IPS DF 6.9 (cell line): ENCODE measurements at places on chromosomes 1 and 21.
A peak's percentile ranks its signal among the peaks of the same experiment; 100 is the strongest.

- DNase-seq = peak; percentile 37
Measured at GRCh38 chr1:214026985-214027384, 39.2 kb downstream of the PROX1 start.

DNA sequence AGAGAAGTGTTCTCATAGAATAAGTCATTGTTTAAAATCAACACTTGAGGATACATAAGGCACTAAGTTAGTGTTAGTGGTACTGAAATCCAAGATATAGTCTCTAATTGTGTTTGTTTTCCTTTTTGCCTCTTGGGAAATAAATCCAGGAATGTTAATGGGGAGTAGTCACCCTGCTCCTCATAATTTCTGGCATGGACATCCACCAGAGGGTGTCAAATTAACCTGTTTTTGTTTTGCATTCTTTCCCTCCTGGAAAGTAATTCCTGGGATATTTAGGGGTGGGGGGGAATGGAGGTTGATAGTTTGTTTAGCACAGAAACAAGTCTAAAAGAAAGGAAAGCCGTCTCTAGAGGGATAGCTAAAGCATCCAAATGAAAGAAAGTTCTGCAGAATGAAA, 87.8 kb upstream of the MAP1LC3C start:
- DNase-seq = no peak

GRCh38 chr1:165257969-165258459, 98.5 kb downstream of the LMX1A start:
- peak; percentile 84 for DNase-seq

DNA sequence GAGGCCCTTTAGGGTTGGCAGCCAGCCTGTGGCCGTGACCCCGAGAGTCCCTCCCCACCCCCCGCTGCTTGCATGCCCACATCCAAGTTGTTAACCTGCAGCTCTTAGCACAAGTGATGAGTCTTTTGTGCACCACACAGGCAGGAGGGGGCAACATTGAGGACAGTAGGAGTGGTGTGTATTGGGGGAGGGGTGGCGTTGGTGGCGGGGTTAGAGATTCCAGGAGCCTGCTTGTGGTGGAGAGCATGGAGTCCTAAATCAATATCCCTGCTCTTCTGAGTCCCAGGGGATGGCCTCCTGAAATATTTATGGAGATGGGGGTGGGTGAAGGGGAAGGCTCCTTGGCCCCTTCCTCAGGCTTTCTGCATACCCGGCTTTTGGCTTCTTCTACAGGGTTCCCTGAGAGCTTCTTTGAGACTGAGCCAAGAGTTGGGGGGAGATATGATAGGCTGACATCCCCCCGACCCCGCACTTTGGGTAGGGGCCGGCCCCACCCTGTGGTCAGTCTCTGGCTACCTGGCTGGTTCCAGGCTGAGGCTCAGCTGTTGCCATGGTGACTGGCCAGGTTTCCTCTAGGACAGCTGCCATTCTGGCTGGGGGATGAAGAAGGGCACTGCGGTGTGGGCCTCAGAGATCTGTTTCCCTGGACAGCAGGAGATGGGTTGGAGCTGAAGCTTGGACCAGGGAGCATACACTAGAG, 5.0 kb downstream of the CHRNB2 start:
- DNase-seq = no peak

DNA sequence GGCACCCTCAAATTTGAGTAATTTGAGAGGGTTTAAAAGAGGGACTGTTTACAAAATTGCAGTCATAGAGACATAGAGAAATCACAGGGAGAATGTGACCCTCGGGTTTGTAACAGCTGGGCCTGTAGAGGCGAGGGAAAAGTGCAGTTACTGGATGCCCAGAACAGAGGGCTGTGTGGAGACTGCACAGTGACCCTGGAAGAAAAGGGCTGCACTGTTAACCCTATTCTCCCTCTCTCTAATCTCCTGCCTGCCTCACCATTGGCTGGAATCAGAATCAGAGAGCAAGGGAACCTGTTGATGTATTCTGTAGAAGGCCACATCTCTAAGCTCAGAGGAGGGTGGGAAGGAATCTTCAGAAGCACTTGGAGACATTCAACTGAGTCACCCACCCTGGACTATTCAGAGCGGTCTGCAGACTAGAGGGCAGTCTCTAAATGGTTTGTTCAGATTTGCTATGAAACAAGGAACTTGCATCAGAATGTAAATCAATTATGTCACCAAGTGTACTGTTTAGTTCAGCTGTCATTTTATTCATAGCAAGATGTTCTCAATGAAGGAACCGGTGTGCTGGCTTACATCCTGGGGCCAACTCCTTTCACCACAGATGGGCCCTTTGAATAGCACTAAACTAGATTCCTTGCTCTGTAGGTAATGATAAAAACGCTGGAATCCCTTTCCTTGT, 132.2 kb upstream of the HOOK1 start:
- no peak for DNase-seq

DNA sequence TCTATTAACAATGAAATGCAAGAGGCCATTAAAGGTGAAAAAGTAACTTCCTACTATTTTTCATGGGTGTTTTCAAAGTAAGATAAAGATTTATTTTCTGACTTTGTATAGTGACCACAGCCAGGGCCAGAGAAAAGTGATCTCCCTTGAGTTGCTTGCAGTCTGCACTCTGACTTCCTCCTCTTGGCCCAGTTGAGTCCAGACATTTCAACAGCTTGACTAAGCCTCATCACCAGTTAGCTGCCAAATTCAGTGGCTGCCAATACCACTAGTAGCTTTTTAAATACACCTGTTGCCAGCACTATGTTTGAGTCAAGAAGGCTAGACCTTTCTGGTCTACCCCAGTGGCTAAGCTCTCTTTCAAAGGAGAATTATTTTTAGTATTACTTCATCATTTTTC, 3.7 kb upstream of the NEK7 start:
- DNase-seq = no peak

GRCh38 chr1:177444997-177445746, 274.4 kb downstream of the BRINP2 start:
- DNase-seq = no peak

- no peak for DNase-seq
Measured at GRCh38 chr1:245997471-245998258, 509.4 kb downstream of the SMYD3 start.
